Amygdala (tissue), 56 donors: ENCODE measurements at places on chromosomes 5 and 9.

DNA sequence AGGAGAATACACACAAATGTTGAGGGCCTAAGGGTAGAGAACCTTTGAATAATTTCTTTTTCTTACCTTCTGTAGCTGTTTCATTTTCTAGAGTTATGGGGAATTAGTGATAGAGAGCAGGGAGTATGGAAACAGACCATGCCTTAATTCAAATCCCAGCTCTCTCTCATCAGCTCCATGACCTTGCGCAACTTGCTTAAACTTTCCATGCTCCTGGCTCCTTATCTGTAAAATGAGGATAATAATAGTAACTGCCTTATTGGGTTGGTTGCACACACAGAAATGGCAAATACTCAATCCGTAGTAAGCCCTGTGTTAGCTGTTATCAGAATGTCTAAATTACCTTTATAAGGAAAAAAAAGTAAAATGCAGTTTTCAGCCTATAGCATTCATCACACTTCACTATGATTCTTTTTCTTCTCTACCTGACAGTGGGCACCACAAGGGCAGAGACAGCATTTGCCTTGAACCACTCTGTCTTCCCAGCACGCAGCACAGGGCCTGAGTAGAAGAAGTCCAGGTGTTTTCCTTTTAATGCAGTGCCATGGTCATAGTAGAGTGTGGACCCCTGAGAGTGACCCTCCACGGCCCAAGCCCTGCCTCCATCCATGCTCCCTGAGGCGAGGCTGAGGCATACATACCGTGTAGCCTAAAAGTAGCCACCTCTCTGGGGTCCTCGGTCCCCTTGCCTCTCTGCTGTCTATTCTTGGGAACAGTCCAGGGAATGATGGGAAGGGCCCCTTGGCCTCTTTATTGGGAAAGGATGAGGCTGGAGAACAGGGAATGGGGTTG lies 17.4 kb downstream of the C5orf15 start:
- no peak for DNase-seq

- DNase-seq = peak; percentile 68
Measured at GRCh38 chr9:101486693-101487442, 46.8 kb upstream of the RNF20 start.

DNA sequence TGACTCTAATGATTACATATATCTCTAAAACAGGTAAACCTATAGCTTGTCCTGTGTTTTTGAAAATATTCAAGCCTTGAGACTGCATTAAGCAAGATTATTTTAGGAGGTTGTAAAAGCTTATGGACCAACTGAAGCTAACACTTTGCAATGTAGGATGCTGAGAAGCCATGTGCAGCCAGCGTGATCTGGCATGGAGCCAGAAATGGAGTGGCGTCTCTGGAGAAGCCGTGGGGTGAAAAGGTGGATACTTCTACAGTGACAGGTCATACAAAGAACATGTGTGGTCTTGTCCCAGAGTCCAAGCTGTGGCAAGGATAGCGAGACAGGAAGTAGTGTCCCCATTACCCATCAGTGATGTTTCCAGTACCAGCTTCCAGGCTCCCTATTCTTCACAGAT lies 100.8 kb upstream of the CD180 start:
- no peak for DNase-seq

DNA sequence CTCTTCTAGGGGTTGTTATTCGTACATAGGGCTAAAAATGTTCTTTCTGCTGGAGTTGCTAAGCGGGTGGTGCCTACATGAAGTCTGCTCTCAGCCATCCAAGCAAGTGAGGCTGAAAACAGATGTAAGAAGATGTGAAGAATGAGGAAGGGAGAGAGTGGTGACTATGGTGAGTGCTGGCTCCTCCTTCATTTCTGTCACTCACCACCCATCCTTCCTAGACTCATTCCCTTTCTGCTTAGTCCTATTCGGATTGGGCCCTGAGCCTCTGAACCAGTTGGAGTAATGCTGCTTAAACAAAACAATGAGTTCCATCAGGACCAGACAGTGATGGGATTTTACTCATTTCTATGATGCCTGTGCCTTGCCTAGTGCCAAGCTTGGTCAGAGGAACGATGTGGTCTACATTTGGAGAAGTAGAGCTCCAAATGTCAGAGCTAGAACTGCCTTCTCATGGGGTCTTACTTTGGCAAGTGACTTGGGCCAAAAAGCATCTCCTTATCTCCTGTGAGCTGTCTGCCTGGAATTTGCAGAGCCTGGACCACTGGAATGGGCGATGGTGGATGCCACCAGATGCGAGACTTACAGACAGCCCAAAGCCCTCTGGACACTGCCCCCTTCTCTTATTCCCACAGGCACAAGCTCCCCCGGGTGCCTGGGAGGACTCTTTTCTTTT lies 192.9 kb downstream of the FBXL7 start:
- no peak for DNase-seq

DNA sequence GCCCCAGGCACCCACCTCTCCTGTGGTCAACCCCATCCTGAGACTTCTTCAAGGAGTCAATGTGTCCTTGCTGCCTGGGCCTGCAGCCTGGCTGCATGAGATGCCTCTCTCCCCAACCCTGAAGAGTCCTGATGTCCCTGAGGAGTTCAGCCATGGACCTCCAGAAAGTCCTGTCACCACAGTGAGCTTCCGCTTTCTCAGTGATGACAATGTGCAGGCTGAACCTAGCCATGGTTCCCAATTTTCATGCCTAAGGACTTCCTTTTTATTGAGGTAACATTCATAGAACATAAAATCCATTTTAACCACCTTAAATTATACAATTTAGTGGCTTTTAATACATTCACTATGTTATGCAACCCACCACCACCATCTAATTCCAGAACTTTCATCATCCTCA lies 29.1 kb downstream of the DAP start:
- no peak for DNase-seq

GRCh38 chr9:116589392-116590354 lies 97.4 kb upstream of the TRIM32 start:
- no peak for DNase-seq

DNA sequence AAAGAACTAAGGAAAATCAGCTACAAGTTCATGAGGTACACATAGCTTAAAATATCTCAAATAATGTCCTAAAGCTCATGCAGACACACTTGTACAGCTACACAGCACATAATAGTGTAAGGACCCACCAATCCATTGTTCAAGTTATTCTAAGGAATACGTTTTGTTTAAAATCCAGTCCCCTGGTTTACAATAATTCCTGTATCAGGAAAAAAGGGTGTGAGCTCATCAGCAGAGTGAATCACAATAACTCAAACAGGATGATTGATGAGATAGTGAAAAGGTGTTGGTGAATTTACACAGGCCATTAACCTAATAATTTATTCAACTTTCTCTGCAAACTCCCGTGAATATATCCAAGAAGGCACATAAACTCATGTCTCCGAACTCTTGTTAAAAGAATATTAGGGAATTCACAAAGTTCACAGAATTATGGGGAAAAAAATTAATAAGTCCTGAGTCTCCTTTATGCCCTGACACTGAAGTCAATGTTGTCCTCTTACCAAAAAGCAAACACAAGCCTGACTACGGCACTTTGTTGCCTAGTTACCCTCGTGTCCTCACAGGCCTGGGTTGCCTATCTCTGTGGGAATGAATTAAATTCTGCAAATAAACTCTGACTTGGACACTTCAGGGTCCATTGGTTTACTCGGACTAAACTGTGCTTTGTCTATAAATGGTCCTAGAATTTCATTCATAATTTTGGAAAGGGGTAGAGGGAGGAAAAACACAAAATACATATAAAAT lies 142.8 kb upstream of the PDE4D start:
- no peak for DNase-seq
